ENCODE measurements at places on chromosomes 6 and 20.

DNA sequence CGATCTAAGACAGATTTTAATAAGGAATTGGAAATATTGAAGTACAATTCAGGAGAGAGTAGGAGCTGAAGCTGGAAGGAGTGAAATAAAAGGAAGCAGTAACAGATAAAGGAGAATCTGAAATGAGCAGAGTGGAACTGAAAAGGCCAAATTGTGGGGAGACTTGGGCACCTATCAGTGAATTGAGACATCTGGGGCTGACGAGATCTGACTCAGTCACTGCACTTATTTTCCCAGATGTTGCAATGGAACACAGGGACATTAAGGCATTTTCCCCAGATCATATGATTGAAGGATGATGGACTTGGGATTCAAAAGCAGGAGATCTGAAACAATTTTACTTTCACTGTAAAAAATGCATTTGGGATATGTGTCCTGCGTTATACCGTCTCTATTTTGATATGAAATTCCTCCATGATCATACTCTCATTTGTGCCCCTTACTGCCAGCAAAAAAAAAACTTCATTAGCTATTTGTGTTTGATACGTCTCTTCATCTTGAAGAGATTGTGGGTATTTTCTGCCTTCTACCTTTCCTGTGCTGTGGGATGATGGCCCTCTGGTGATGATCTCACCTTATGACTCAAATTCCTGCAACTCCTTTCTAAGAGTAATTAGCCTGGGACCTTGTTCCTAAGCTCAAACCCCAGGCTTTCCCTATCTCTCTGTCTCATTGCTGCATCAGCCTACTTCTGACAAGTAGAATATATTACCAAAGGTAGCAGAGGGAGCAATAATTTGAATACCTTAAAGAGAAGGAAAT, 278.5 kb upstream of the MAN1A1 start:
- no peak for DNase-seq

DNA sequence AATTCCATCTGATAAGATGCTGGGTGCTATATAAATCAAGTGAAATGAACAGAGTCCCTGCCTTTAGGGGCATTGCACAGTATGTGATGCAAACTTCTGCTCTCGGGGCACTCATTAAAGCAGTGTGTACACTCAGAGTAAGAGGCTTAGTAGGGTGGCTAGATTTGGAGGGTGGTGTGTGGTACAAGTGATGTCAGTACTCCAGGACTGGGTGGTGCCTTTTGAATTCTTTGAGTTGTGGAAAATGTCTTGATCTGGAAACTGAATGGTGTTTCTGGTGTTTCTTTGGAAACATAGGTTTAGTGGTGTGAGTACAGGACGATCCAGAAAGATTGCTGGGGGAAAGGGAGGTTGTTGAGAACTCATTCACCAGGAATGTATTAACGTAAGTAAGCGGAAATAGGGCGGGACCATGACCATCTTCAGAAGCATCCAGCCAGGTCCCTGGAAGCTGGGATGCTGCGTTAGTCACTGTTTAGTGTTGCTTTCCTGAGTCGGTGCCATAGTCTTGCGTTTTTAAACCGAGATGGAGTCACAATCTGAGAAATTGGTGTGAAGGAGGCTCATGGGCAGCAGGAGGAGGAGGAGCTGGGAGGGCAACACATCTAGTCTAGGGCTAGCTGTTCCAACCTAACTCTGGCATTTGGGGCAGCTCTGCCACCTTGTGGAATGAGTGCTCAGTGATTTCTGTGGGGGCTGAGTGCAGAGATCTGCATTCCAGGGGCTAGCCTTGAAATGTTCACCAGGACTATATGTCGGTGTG, 70.3 kb downstream of the SCAND1 start:
- peak; percentile 48 for DNase-seq

DNA sequence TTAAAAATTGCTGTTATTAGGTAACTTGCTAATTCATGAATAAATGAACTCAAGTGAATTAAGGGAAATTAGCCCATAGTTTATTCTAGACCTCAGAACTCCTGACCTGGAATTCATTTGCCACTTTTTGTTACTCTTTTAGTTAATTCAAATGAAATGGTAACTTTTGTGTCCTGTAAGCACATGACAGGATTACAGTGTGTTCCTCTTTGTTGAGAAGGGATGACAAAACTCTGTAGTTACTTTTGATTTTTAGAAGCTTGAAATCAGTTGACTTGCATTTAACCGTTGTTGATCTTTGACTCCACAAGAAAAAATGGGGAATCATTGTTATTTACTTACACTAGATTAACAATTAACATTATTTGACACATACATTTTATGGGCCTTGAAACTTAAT, 6.2 kb downstream of the SLC9A8 start:
- no peak for DNase-seq

DNA sequence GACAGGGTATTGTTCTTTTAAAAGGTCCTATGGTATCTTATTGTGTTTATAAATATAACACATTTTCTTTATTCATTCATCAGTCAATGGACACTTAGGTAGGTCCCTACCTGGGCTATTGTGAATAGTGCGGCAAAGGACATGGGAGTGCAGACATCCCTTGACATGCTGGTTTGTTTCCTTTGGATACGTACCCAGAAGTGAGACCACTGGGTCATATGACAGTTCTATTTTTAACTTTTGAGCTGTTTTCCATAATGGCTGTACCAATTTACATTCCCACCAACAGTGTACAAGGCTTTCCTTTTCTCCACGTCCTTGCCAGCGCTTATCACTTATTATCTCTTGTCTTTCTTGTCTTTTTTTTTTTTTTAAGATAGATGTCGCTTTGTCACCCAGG, 627.5 kb downstream of the PRKN start:
- DNase-seq = no peak

GRCh38 chr6:91213229-91213901, 626.5 kb upstream of the MAP3K7 start:
- no peak for DNase-seq

DNA sequence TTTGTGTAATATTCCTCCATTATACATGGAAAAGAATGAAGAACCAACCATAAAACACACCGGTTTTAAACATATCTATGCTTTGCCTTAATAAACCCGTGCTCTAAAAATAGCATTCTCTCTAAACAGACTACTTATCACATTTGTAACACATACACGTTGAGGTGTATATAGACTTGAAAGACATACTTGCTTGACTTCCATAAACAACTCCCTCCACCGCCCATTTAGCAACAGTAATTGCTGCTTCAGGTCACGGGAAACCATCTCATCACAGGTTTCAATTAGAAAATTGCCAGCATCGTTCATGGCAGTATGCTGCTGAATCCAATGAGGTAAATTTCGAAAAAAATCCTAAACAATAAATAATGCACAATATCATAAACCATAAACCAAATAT, 174.0 kb downstream of the SYNE1 start:
- DNase-seq = no peak

DNA sequence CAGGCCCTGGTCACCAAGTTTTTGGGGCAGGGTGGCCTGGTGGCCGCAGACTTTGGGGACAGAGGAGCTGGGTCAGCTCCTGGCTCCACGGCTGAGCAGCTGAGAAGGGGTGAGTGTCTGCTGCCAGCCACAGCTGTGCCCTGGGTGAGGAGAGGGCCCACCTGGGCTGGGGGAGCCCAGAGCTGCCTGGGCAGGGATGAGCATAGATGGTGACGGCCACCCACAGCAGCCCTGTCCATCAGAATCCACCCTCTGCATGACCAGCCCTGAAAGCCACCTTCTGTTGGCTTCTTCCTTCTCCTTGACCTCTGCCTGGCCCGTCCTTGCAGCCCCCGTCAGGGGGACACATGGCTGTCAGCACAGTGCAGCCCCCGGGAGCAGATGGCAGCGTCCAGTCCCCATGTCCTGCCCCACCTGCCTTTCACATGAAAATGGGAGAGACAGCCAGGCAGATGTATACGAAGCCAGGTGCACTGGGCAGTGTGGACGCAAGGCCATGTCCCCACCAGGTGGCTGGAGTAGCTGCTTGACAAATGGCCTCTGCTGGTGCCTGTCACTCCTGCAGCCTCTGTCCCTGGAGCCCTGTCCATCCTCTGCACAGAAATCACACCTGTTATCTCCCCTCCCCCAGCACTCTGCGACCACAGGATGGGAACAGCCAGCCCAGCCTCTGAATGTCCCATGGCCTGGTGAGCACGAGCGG, 220.8 kb downstream of the PREX1 start:
- no peak for DNase-seq

DNA sequence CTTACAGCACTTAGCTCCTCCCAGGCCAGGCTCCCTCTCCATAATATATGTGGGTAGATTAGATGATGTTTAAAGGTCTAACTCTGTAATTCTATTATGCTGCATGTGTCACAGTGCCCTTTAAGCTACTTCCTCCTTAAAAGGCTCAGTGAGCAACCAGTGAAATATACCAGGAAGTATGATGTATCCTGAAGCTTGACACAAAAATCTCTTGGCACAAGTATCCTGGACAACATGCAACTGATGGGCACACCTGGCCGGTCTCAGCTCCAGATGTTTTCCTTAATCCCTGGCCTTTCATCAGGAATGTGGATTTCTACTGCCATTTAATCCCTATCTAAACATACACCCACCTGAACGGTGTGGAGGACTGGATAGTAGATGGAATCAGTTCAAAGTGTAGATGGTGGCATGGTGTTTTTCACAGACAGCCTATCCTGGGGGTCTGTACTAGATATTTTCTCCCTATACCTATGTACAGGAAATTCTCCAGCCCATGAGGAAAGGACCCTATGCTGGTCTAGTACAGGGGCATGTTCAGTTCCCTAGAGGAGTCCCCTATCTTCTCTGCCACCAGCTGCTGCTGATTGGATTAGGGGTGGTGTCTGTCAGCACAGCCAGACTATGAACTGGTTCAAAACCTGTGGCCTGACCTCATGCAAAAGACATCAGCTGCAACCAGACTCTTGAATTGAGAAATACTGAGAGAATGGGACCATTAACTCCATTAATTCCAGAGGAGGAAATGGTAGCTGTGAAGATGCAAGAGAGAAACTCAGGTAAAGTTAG, 59.4 kb upstream of the CITED2 start:
- DNase-seq = no peak

- peak; percentile 63 for DNase-seq
These were observed at the start of gene TRERF1 for GRCh38 chr6:42451333-42452170. TSS of gene TRERF1 (minus strand) at chr6:42451926. CDS start at chr6:42269590, 182,336 bp downstream.

All from NCI-H446 treated with DMSO at 0.1 percent for 48 hours (cell line).